ENCODE measurements at places on chromosomes 6 and 20.

- no peak for DNase-seq
These were observed 301.8 kb downstream of the FARS2 start for GRCh38 chr6:5563086-5563485.

DNA sequence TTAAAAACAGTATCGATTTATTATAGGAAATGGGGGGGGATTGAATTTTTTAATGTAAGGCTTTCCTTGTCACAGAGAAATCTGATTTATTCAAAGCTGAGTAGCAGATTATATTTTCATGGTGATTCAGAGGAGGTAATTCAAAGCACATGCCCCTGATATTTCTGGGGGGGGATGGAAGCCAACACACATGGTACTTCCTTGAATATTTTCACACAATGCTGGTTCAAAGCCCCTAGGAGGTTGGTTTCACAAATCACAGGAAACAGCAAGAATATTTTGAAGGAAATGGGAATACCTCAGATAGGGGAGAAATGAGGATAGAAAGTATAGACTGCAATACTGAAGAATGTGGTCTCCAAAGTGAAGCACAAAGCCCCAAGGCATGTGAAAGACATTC lies 98.8 kb downstream of the RTN4IP1 start:
- DNase-seq: no peak

- no peak for DNase-seq
These were observed 45.5 kb downstream of the CNR1 start for GRCh38 chr6:88120635-88121034.

DNA sequence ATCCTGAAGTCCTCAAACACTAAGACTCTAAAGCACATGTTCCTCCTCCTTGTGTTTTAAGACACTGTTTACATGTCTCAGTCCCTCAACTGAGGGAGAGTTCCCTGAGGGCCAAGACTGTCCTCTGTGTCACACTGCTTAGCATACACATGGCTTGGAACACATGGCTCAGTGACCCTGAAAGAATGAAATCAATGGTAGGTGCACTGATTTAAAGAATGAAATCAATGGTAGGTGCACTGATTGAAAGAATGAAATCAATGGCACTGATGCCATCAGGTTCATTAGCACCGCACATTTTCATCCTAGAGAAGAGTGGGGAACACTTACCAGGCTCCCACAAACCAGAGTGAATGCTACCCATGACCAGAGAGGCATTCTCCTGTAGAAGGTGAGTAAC lies 9.8 kb downstream of the TOMM34 start:
- DNase-seq: no peak

DNA sequence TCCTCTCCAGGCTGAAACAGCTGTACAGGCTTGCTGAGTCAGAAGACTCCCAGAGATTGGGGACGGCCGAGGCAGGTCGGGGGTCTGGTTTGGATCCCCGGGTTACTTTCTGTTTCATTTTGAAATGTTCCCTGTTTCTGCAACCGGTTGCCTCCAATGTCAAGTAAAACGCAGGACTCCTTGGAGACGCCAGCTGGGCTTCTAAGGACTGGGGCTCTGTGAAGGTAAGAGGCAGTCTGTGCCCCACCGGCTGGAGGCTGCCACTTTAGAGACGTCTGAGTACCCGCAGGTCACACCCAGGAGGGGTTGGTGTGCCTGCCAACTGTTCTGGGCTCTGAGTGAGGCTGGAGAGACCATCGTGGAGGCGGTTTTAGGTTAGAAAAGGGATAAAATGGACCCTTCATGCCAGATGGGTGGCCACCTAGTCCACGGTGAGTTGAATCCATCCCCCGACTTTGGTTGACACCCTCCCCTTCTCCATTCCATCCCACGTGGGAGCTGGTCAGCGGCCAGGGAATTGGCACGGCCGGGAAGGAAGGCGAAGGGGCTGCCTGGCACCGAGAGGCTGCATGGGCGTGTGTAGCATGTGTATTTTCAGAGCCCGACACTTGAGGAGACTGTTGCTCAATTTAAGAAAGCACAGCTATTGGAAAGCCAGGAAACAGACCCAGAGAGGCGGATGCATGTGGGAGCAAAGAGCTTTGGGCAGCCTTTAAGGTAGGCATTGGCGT lies 240.9 kb downstream of the PHACTR1 start:
- peak; percentile 79 for DNase-seq

GRCh38 chr6:52155791-52156576 lies 30.2 kb upstream of the IL17A start:
- no peak for DNase-seq
